GM13977 (cell line): ENCODE measurements at places on chromosomes 1 and 21.

DNA sequence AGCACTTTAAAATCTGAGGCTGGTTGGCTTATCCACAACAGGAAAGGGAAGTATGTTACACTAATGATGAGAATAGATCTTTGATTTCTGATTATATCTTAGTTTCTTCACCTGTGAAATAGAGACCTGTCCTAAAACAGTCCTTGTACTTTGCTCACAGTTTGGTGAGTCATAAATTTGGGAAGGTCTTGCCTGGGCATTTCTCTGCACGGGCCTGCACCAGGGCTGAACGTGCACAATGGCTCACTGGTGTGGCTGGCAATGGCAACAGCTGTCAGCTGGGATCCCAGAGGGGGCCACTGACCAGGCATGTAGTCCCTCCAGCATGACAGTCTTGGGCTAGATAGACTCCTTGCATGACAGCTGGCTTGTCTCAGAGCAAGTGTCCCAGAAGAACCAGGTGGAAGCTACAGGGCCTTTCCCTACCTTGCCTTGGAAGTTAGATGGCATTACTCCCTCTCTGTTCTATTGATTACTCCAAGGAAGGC, 367.4 kb downstream of the DISC1 start:
- DNase-seq, result no peak

- peak; percentile 65 for DNase-seq
Measured at GRCh38 chr1:165257969-165258459, 98.5 kb downstream of the LMX1A start.

- peak; percentile 83 for DNase-seq
Measured at GRCh38 chr1:235093696-235094592, 34.7 kb downstream of the TOMM20 start.

GRCh38 chr1:20716232-20716631, 1.6 kb downstream of the KIF17 start:
- no peak for DNase-seq

GRCh38 chr1:82387012-82387366, 586.3 kb downstream of the ADGRL2 start:
- DNase-seq, result no peak

GRCh38 chr1:97271916-97272788, 550.6 kb downstream of the PTBP2 start:
- no peak for DNase-seq
